A549 (cell line): ENCODE measurements at places on chromosomes 6 and 20. TPM values are rescaled to one million over a fixed set of nuclear protein-coding genes. Genes with fewer than 3 reads are reported as not detected.
A peak's percentile ranks its signal among the peaks of the same experiment; 100 is the strongest.

The MCCD1 gene
- polyA plus RNA-seq: not detected in 3 replicates

- no peak for DNase-seq
Measured at GRCh38 chr6:32886681-32887383, 32.8 kb downstream of the PSMB9 start.

The PDYN gene
- polyA plus RNA-seq: 0.04 TPM in 1 of 3 replicates, not detected in the others

The ASF1A gene
- polyA plus RNA-seq: 11.8 to 13.1 TPM (median 12.2 TPM) in 3 replicates

The CSE1L gene
- polyA plus RNA-seq: 113 to 132 TPM (median 116 TPM) in 3 replicates

The MICA gene
- 18.6 to 22.8 TPM (median 20.1 TPM) in 3 replicates for polyA plus RNA-seq

GRCh38 chr20:52104546-52105441 lies 86.8 kb downstream of the ZFP64 start:
- peak; percentile 68 for DNase-seq

DNA sequence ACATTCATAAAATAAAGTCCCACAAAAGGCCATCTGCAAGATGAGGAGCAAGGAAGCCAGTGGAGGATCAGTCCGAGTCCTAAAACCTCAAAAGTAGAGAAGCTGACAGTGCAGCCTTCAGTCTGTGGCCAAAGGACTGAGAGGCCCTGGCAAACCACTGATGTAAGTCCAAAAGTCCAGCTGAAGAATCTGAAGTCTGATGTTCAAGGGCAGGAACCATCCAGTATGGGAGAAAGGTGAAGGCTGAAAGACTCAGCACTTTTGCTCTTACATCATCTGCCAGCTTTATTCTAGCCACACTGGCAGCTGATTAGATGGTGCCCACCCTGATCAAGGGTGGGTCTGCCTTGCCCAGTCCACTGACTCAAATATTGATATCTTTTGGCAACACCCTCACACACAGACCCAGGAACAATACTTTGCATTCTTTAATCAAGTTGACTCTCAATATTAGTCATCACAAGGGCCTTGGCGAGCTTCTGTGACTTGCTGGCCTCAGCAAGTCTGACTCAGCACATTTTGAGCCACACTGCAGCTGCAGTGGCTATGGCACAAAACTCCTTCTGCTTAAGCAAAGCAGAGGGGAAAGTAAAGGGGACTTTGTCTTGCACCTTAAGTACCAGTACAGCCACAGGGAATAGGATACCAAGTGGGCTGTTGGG lies 1370.3 kb upstream of the CITED2 start:
- no peak for DNase-seq

The FAM217A gene
- polyA plus RNA-seq: not detected in 3 replicates

DNA sequence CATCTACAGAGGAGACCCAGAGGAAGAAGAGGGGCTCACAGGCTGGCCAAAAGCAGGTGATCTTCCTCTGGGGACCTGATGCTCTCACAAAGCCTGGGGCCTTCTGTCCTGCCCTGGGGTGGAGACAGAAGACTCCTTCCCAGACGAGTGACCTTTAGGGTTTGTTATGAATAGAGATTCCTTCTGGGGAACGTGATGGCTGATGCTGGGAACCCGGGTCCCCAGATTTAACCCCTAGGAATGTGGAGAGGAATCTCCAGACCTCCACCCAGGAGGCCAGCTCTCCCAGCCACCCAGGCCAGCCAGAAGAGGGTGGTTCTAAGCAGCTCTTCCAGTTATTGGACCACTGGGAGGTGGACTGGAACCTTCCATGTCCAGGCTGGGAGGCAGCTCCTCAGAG lies 16.8 kb upstream of the CCN5 start:
- DNase-seq: no peak

GRCh38 chr6:145147981-145148749 lies 587.2 kb downstream of the EPM2A start:
- DNase-seq: peak; percentile 2

- no peak for DNase-seq
Measured at GRCh38 chr20:11076434-11077105, 402.8 kb upstream of the JAG1 start.

The ADIG gene
- not detected in 3 replicates for polyA plus RNA-seq

The TTK gene
- 18.8 to 21.2 TPM (median 21.0 TPM) in 3 replicates for polyA plus RNA-seq

GRCh38 chr20:33791959-33792597 lies 19.1 kb upstream of the CHMP4B start:
- DNase-seq: peak; percentile 58

DNA sequence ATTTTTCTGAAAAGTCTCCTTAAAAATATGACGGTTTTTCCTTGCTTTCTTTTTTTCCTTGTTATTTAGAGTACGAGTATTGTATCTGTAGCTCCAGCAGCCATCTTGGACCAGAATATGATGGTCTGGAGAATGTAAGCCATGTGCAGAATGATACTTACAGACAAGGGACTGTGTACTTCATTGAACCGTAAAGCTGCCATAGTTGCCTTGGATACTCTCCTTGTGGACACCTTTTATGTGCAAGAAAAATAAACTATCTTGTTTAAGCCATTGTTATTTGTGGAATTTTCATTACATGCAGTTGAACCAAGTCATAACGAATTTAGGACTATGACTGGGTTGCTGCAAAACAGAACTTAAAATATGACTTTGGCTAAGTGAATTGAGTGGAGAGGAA lies 485.8 kb upstream of the CITED2 start:
- no peak for DNase-seq

The ARHGAP18 gene
- 8.1 to 13.4 TPM (median 11.2 TPM) in 3 replicates for polyA plus RNA-seq

DNA sequence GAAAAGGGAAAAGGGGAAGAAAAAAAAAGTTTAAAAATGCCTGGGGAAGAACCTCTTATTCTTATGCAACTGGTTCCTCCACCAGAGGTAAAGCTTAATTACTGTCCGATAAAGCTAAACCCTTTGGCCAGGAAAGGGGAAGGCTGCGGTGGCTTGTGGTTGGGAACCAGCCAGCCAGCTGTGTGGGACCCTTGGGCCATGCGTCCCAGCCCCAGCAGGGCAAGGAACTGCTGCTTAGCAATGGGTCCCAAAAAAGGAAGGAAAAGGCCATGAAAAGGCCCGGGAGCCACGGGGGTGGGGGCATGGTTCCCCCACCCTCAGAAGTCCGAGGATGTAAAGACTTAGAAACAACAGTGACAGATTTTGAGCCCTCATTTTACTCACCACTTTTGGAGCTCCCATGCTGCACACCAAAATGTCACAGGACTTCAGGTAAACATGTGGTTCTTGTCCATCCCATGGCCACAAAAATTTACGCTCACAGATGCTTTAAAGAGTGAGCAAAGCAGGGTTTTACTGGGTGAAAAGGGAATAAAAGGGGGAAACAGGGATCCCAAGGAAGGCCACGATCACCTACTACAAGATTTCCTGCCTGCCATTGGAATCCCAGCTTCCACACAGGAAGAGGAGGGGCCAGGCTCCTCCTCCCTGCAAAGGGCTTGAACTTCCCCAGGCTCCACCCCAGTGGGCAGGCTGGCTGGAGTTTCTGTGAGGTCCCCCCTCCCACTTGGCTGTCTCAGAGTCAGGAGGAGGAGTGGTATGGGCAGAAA lies 1234.7 kb upstream of the GJE1 start:
- DNase-seq: no peak

- DNase-seq: no peak
Measured at GRCh38 chr6:80165143-80165542, 58.7 kb downstream of the BCKDHB start.
